ENCODE measurements at places on chromosomes 3 and 15. TPM values are rescaled to one million over a fixed set of nuclear protein-coding genes. Genes with fewer than 3 reads are reported as not detected.

ONECUT1 gene
- 25.0 TPM for total RNA-seq

PCNP gene
- total RNA-seq: 68.2 TPM

ZNF35 gene
- total RNA-seq: 13.7 TPM

TMEM108 gene
- 3.5 TPM for total RNA-seq

SKOR1 gene
- total RNA-seq: 0.11 TPM

IMPG2 gene
- total RNA-seq: 0.04 TPM

MCTP2 gene
- total RNA-seq: 4.7 TPM

BCL2A1 gene
- total RNA-seq: not detected

CD86 gene
- total RNA-seq: not detected

TRH gene
- total RNA-seq: 0.59 TPM

CELSR3 gene
- 18.7 TPM for total RNA-seq

ITIH1 gene
- total RNA-seq: not detected

IFT57 gene
- total RNA-seq: 29.6 TPM

MED12L gene
- 7.9 TPM for total RNA-seq

CPNE9 gene
- total RNA-seq: 0.38 TPM

SCN11A gene
- total RNA-seq: 0.11 TPM

SLC35A5 gene
- total RNA-seq: 44.4 TPM

POC1A gene
- 26.4 TPM for total RNA-seq

SLC24A5 gene
- total RNA-seq: 0.11 TPM

KLHL25 gene
- 20.8 TPM for total RNA-seq

ZNF660 gene
- 2.6 TPM for total RNA-seq

A4GNT gene
- total RNA-seq: not detected

All from H7 (cell line).